Stimulated activated CD4-positive, alpha-beta T cell treated with anti-CD3 and anti-CD28 coated beads, Interleukin-2, amount 100 ng/mL, for 24 hours (primary cell): ENCODE measurements at places on chromosomes 1 and 21.

DNA sequence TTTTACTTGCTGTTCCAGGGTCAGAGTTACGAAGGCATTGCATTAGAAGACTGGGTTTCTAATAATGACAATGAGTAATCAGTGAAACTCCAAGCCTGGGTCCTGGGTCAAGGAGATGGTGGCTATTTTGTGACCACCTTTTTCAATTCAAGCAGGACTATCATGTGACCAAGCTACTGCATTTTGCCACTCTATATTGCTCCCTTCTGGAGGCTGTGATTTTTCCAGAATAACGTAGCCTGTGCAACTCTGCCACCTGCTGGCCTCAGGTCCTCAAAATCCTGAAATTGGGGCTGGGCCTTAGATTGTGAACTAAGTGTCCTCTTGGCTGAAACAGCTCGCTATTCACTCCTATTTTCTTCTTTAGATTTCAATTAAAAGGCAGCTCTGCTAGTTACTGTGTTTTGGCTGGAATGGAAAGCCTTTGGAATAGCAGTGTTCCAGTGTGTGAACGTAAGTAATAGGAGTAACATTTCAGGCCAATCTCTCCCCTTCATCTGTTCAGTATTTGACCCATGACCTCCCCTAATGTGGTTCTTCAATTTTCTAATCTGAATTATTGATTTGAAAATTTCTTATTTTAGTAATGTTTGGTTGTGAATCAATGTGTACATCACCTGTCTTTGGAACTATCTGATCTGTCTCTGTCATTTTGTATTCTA lies 52.9 kb upstream of the CD46 start:
- DNase-seq, result peak; percentile 20

DNA sequence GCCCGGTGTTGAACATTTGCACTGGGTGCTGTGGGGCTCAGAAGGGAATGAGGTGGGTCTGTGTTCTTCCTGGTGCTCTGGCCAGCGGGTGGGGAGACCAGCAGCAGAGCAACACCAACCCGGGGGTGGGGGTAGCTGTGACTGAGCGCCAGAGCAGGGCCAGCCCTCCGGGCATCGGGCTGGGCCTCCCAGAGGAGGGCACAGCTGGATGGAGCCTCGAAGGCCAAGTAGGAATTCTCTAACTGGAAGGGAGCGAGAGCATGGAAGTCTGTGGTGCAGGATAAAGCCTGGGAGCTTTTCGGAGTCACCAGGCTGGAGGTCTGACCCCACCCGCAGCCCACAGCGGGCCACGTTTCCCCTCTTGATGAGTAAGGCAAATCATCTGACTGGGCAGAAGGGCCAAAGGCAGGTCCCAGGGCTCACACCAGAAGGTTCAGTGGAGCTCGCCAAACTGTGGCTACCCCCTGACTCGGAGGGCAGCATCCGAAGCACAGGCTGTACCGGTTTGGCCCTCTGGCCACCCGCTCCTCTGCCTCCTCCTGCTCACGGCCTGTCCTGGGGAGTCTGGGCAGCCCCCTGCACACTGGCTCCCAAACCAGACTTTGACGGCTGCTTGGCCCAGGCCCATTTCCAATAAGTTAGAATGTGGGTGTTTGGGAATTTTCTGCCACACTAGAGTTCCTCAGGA lies 18.8 kb downstream of the SLC1A7 start:
- DNase-seq, result no peak

GRCh38 chr1:242452573-242452972 lies 71.9 kb downstream of the PLD5 start:
- no peak for DNase-seq

- DNase-seq, result no peak
These were observed 13.4 kb upstream of the FAM43B start for GRCh38 chr1:20538760-20539551.

DNA sequence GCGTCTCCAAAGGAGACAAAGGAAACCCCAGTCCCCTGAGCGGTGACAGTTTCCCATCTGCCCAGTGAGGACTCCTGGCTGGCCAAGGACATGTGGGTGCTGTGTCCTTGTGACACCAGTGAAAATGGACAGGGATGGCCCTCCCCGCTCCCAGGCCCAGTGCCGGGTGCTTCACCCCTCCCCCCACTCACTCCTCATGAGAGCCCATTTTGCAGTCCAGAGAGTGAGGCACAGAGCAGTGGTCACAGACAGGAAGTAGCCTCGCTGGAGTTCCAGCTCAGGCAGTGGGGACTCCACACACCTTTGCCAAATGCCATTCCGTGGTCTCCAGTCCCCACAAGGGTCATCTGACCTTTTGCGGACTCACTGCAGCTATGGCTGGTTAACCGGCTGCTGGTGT lies 642.9 kb downstream of the PTPRU start:
- no peak for DNase-seq

DNA sequence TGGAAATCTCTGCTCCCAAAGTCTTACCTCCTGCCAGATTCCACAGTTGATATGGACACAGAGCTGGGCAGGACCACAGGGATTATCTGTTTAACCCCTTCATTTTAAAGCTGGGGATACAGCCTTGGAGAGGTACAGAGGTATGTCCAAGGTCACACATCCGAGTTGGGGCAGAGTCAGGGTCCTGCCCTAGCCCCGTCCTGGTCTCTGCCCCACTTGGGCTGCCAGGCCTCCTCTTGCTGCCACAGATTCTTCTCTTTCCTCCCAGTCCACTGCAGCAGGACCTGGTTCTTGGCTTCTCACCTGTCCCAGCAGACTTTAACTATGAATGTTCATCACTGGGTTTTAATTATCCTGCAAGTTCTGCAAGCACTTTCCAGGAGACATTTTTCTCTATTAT lies 258.3 kb downstream of the MATN1 start:
- DNase-seq, result no peak

GRCh38 chr1:150973258-150973835 lies 1.3 kb downstream of the CERS2 start:
- peak; percentile 37 for DNase-seq

GRCh38 chr1:204108312-204109141 lies 35.6 kb downstream of the SOX13 start:
- DNase-seq, result no peak

DNA sequence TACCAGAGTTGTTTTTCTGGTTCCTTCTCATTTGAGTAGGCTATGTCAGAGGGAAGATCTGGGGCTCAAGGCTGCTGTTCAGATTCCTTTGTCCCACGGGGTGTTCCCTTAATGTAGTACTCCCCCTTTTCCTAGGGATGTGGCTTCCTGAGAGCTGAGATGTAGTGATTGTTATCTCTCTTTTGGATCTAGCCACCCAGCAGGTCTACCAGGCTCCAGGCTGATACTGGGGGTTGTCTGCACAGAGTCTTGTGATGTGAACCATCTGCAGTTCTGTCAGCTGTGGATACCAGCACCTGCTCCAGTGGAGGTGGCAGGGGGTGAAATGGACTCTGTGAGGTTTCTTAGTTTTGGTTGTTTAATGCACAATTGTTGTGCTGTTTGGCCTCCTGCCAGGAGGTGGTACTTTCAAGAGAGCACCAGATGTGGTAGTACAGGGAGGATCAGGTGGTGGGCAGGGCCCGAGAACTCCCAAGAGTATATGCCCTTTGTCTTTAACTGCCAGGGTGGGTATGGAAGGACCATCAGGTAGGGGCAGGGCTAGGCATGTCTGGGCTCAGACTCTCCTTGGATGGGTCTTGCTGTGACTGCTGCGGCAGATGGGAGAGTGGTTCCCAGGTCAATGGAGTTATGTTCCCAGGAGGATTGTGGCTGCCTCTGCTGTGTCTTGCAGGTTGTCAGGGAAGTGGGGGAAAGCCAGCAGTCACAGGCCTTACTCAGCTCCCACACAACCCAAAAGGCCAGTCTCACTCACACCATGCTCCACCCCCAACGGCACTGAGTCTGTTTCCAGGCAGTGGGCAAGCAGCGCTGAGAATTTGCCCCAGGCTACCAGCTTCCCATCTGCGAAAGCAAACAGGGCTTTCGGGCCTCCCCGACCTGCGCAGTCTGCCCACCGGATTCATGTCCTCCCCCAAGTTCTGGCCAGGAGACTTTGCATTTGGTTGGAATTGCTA lies 64.2 kb downstream of the SERINC2 start:
- DNase-seq, result no peak

DNA sequence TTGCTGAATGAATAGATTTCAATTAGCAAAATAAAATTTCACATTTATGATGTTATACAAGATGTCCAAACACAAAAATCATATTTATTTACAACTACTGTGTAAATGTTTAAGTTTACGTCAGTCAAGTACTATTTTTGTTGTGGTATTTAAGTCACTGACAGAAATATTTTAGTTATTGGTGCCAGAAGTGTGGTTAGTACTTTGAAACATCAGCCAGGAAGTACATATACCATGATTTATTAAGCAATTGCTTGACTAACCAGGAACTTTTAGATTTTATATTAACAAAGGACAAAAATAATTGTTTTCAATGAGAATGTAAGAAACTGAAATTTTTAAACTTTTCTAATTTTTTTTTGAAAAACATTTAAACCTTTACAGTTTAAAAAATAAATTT lies 2.4 kb upstream of the FCRL4 start:
- no peak for DNase-seq

DNA sequence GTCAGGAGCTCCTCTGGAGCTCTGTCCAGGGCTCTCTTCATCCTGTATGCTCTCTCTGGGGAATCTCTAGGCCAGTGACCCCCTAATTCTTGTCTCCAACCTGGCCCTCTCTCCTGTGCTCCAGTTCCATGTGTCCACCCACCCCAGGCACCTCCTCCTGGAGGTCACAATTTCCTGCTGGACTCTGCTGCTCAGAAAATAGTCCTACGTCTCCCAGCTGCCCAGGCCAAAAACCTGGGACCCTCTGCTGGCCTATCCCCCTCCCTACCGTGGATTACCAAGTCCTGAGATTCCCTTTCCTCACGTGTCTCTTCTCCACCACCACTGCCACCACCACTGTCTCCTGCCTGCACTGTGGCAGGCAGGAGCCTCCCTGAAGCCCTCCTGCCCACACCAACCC lies 11.7 kb downstream of the NES start:
- DNase-seq, result no peak

- DNase-seq, result no peak
These were observed 111.4 kb downstream of the NTNG1 start for GRCh38 chr1:107252271-107252670.

- DNase-seq, result no peak
These were observed 107.6 kb upstream of the SGIP1 start for GRCh38 chr1:66426239-66426853.

DNA sequence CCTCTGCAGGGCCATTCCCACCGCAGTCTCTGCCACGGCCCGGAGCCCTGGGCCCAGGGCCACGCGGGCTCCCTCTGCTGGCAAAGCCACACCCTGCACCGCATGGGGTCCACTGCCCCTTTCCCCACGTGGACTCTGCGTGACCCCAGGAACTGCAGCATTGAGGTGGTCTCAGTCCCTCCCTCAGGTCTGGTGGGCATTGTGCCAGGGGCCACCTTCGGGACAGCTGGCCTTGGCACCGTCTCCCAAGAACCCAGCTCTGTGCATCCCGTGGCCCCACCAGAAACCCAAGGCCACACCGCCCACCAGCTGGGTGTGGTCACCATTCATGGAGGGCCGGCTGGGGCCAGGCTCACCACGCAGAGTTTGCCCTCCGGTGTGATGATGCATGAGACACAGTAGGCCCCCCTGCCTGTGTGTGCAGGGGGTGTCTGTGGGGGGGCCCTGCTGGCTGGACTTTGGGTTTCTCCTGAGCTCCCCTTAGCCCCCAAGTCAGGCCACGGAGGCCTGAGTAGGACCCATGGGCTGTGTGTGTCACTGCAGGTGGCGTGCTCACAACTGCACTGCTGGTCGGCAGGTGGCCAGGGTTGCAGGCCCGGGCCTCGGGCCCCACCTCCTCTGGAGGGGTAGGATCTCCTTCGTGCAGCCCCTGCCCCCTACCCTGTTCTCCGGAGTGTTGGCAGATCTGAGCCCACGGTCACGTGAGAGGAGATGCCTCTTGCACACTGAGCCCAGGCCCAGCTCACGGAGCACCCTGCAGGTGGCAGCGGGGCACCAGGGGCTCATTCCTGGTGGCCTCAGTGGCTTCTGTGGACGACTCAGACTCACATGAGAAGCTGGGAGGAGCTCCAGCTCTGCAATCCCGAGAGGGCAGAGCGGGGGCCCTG lies 5.8 kb downstream of the VWA1 start:
- peak; percentile 77 for DNase-seq

GRCh38 chr1:30728340-30728739 lies 5.0 kb upstream of the MATN1 start:
- no peak for DNase-seq

DNA sequence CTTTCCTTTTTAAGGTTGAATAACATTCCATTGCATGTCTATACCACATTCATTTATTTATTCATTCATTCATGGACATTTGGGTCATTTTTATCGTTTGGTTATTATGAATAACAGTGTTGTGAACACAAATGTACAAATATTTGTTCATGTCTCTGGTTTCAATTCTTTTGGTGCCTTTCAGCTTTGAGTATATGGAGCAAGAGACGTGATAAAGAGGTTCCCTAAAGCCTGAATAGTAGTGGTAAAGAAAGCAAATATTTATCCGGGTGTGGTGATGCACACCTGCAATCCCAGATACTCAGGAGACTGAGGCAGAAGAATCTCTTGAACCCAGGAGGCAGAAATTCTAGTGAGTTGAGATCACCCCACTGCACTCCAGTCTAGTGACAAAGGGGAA lies 5.3 kb upstream of the RLF start:
- DNase-seq, result no peak

GRCh38 chr1:67350783-67351182 lies 43.1 kb downstream of the IL12RB2 start:
- DNase-seq, result no peak

GRCh38 chr1:31627301-31627929 lies 9.9 kb downstream of the HCRTR1 start:
- DNase-seq, result no peak

GRCh38 chr1:65387821-65388220 lies 32.6 kb upstream of the LEPR start:
- DNase-seq, result no peak

DNA sequence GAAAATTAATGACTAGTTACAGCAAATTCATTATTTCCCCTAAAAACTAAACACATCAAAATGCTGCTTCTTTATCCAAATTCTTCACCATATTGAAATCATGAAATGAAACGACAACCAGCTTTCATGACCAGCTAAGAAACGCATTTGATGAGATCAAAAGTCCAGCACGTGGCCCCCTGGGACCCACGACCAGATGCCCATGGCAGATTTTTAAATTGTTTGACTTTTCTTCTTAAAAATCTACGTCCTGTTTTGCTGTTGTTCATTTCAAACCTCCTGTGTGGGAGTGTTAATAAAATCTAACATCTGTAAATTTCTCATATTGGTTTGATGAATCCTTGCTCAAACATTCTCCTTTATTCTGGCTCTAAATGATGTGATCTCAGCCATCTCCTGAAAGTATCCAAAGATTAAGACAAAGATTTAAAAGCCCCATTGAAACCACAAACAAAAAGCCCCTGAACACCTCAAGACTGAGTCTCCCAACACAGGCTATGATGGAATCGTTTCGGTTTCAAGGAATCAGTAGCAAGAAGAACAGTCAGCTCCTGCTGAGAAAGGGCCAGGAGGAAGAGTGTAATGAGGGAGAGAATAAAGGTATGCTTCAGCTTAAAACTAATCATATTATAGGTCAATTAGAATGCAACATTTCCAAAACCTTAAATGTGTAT lies 523.6 kb downstream of the SMYD3 start:
- no peak for DNase-seq

GRCh38 chr1:186307445-186307844 lies 67.6 kb downstream of the TPR start:
- no peak for DNase-seq

- DNase-seq, result no peak
These were observed 554.8 kb downstream of the NUF2 start for GRCh38 chr1:163876546-163876945.
